ENCODE measurements at places on chromosomes 16 and 17.

DNA sequence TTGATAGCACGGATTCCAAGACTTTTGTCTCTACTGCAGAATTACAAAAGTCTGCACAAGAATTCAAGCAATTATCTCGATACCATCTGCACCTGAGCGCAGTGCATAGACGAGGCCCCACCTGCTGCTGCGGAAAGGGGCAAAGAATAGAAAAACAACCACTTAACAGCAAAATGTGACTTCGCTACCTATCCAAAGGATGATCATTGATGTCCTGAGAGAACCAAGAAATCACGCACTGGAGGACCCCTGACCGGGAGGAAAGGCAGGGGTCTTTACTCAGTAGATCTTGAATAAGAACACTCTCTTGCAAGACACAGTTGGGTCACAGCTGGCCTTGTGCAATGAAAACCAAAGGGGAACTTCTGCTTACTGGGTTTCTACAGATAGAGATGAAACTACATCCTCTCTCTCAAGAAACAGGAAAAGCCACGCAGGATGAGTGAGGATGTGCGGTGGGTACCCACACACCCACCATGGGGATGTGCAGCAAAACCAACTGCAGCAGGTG is 147.4 kb upstream of the RPH3AL start:
- DNase-seq, result no peak

- no peak for DNase-seq
These were observed 7.1 kb downstream of the MRM3 start for GRCh38 chr17:789160-789840.

GRCh38 chr16:2704983-2705275 is 15.1 kb downstream of the PRSS27 start:
- no peak for DNase-seq

DNA sequence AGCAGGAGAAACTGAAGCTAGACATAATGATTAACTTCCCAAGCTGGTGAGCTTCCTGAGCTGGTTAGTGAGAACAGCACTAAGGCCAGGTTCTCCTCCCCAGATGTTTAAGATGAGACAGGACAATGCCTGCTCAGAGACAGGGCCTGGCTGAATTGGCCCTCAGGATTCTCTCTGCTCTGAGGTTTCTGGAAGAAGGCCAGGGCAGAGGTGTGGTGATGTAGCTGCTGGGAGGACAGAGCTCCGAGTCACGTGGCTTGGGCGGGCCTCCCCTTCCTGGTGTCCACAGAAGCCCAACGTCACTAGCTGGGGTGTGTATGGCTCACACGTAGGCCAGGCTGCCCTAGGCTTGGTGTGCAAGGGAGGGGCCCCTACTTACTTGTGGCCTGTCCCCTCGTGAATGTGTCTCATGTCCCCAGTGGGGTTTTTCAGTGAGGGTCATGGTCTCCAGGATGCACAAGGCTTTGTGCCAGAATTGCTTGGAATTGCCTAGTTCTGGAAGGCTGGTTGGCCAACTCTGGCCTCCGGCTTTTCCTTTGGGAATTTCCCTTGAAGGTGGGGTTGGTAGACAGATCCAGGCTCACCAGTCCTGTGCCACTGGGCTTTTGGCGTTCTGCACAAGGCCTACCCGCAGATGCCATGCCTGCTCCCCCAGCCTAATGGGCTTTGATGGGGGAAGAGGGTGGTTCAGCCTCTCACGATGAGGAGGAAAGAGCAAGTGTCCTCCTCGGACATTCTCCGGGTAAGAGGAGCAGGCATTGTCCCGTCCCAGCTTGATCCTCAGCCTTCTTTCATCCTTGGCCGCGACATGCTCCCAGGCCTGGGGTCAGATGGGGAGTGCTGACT is 3.4 kb downstream of the NOD2 start:
- peak; percentile 26 for DNase-seq

GRCh38 chr16:52552643-52553042 is 5.7 kb upstream of the TOX3 start:
- DNase-seq, result no peak

DNA sequence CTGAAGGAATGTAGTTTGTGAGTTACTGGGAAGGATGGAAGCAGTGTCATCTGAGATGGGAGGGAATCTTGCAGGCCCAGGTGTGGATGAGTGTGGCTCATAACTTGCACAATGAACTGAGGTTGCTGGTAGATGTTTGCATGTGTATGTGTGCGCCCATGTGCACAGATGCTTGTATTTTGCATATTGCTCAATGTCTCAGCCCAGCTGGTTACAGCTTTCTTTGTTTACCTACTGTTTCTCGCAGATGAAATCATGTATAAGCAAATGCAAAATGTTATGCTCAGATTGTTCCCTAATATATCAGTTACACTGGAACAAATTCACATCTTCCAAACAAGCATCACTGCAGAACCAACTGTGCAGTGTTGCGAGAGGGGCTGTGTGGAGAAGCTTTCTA is 452.2 kb upstream of the EEF2KMT start:
- DNase-seq, result no peak

DNA sequence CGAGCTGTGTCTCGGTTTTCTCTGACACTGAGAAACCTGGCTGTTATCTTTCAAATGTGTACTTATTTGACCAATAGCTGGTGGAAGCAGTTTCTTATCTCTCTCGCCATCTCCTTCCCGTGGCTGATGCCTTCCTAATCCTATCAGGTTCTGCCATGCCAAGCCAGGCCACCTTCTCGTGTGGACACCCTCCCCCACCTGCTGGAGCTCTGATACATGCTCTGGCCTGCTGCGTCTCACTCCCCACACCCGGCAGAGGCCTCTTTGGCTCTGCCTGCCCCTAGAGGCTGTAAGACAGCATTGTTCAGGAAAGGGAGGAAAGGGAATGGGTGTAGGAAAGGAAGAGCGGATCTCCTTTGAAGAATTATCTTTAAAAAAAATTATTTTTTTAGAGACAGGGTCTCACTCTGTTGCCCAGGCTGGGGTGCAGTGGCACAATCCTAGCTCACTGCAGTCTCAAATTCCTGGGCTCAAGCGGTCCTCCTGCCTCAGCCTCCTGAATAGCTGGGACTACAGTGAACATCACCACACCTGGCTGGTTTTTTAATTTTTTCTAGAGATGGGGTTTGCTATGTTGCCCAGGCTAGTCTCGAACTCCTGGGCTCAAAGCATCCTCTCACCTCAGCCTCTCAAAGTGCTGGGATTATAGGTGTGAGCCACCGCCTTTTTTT is 7.5 kb upstream of the ARMC5 start:
- peak; percentile 61 for DNase-seq

GRCh38 chr17:17114592-17115225 is 72.5 kb downstream of the MPRIP start:
- DNase-seq, result no peak

DNA sequence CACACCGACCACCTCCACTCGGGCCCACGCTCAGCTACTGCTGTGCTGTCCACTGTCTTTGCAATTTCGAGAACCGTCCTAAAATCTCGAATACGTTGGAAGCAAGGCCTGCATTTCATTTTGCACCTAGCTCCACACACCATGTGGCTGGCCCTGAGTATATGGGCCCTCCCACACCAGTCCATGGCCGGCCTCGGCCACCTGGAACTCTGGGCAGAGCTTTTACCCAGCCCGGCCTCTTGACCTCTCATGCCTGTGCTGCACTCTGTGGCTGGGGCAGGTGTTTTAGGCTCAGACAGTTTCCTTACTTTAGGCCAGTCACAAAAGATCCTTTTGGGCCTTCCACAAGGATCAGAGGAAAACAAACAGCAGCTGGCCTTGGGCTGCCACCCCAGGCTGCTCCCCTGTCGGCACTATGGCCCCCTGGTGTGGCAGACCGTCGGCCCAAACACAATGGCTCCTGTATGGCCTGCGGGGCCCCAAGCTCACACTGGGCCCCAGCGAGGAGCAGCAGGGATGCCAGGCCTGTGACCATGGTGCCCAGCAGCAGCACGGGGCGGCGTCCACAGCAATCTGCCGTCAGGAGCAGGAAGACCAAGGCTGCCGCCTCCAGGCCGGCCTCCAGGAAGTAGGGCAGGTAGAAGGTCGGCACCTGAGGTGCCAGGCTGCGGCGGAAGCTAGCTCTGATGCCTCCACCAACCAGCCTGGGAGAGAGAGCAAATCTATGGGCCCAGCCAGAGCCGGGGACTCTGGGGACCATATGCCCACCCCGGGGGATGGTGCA is 2.5 kb downstream of the SLC22A31 start:
- no peak for DNase-seq
